ENCODE measurements at places on chromosomes 6 and 20.

GRCh38 chr20:59774921-59775686 is 158.3 kb downstream of the SYCP2 start:
- DNase-seq: no peak

- DNase-seq: no peak
These were observed 19.3 kb downstream of the SULF2 start for GRCh38 chr20:47765691-47766594.

DNA sequence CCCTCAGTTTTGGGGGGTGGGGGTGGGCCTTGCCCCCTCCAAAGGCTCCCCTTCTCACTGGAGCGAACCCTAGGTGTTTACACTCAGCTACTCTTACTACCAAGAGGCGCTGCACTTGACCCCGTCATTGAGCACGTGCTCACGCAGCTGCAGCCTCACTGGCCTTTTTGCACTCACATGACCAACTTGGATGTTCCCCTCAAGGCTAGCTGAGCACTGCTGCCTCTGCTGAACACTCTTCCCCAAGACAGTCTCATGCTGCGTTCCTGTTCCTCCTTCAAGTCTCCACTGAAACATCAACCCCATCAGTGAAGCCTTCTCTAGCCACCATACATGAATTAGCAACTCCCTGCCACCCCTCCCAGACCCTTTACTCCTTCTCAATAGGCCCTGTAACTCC is 4.0 kb downstream of the SOD2 start:
- DNase-seq: no peak

DNA sequence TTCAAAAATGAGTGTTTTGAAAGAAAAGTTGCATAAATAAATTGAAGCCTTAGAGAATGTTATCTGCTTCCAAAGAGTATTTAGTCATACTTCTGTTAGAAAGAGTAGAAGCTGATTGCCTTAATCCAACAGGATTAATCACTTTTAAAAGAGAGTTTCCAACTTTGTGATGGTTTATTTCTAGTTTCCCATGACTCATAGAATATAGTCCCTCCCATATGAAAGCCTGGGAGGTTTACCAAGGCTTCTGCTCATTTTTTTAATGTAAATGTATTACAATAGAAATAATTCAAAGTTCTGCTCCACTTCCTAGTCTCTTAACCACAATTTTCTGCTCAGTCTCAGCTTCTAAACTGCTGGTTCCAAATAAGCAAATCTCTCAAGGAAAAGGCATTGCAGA is 118.0 kb upstream of the IRAK1BP1 start:
- no peak for DNase-seq

DNA sequence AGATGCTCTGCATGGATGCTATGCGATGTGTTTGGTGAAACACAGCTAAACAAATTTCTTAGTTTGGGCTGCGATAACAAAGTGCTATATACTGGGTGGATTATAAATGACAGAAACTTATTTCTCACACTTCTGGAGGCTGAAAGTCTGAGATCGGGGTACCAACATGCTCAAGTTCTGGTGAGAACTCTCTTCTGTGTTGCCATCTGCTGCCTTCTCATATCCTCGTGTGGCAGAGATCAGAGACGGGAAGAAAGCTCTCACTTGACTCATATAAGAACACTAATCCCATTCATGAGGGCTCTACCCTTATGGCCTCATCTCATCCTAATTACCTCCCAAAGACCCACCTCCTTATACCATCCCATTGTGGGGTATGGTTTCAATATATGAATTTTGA is 162.0 kb upstream of the DTNBP1 start:
- DNase-seq: no peak

GRCh38 chr6:24766680-24767462 is 7.9 kb upstream of the GMNN start:
- no peak for DNase-seq

DNA sequence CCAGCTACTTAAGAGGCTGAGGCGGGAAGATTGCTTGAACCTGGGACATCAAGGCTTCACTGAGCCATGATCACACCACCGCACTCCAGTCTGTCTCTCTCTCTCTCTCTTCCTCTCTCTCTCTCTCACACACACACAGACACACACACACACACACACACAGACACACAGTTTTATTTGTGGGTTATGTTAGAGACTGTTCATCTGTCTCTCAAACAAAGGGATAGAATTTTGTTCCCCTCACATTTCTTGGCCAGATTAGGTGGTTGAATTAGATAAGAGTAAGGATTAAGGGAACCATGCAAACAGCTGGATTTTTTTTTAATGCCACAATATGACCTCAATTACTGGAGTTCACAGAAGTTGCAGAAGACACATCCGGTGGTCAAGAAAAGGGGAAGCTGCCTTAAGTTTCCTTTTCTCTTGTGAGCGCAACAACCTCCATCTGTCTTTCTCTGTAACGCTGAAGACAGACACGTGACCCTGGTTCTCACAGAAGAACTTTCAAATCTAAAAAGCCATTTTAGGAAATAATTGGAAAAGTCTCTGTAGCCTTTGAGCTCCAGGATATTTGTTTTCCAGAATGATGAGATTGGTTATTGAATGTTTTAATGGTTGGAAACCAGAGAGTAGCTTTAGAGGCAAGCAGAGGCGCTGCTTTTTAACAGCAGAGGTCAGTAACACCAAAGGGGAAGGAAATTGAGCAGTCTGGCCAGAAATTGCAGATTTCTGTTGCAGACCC is 32.9 kb upstream of the LGSN start:
- DNase-seq: no peak

- DNase-seq: no peak
These were observed 58.0 kb upstream of the GATA5 start for GRCh38 chr20:62533591-62534495.

GRCh38 chr20:23156842-23157423 is 70.8 kb upstream of the CD93 start:
- DNase-seq: no peak

GRCh38 chr6:113888493-113888892 is 31.3 kb downstream of the MARCKS start:
- DNase-seq: no peak

DNA sequence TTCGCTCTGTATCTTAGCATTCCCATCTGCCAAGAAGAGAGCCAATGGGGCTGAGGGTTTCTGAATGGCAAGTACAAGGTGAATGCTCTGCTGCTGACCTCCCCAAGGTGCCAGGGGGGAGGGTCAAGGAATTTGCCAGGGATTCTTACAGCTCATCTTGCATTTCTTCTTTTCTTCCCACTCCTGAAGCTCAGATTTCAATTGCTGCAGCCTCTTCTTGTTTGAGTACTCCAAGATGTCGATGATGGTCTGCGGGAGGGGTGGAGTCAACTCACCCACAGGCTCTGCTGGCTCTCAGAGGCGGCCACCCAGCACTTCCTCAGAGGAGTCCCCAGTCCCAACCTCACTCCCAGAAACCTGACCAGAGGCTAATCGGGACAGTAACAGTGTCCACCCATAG is 12.4 kb downstream of the C20orf96 start:
- no peak for DNase-seq

GRCh38 chr6:106072501-106073090 is 13.5 kb upstream of the PRDM1 start:
- no peak for DNase-seq

DNA sequence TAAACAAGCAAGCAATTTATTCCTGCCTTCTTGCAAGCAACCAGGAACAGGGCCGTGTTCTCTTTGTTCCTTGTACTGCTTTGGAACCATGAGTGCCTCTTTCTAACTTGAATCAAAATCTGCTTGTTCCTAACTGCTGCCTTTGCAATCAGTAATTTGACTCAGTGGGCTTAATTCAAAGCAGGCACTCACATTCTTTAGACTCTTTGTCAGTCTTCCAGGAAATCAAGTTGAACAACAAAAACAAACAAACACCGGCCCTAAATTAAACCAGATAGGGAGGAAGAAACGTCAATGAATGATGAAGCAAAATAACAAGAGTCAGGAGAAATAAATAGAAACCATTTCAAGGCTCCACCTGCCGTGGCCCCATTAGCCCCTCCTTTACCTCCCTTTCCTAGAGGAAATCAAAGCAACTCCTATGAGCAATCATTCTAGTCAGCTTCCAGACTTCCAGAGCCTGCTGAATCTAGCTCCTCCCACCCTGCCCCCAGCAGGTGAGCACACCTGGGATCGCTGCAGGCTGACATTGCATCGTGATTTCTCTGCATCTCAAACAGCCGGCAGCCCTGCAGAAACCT is 582.2 kb upstream of the FLRT3 start:
- no peak for DNase-seq
